Psoas muscle (tissue), 8 donors: ENCODE measurements at places on chromosomes 5 and 9. TPM values are rescaled to one million over a fixed set of nuclear protein-coding genes. Genes with fewer than 3 reads are reported as not detected.

- no peak for DNase-seq
Observed at GRCh38 chr9:2602704-2603116, 18.9 kb upstream of the VLDLR start.

DNA sequence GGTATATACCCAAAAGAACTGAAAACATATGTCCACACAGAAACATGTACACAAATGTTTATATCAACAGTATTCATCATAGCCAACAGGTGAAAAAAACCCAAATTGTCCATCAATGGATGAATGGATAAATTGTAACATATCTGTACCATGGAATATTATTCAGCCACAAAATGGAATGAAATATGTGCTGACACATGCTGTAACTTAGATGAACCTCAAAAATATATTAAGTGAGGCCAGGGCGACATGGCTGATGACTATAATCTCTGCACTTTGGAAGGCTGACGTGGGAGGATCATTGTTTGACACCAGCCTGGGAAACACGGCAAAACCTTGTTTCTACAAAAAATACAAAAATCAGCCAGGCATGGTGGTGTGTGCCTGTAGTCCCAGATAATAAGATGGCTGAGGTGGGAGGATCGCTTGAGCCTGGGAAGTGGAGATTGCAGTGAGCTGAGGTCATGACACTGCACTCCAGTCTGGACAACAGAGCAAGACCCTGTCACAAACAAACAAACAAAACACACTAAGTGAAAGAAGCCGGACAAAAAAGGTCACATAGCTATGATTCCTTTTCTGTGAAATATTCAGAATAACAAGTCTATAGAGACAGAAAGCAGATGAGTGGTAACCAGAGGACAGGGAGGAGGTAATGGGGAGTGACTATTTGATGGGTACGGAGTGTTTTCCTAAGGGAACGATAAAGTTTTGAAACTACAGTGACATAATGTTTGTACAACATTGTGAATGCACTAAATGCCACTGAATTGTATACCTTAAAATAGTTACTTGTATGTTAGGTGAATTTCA, 11.4 kb downstream of the KYAT1 start:
- no peak for DNase-seq

- DNase-seq = no peak
Observed at GRCh38 chr9:86389628-86390027, 35.4 kb upstream of the TUT7 start.

GRCh38 chr9:38031594-38031993, 37.4 kb downstream of the SHB start:
- no peak for DNase-seq

DNA sequence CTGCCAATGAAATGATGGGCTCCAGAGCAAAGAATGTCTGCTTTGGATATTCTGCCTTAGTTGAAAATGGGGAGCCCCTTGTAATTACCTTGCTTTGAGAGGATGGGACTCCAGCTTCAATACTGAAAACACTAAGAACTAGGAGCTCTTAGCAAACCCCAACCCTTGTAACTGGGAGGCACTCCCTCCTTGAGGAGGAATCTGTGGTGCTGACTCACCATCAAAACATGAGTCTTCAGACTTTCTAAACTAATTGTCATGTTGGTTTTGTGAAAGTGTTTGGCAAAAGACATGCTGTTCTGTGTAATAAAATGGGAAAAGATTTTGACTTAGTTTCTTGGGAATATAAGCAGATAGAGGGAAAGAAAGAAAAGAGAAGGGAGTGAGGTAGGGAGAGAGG, 91.9 kb upstream of the PTPRD start:
- DNase-seq = no peak

Gene SLC25A2
- polyA plus RNA-seq = not detected

- DNase-seq = no peak
Observed at GRCh38 chr5:82561797-82562196, 283.6 kb upstream of the RPS23 start.
